ENCODE measurements at places on chromosomes 6 and 20. TPM values are rescaled to one million over a fixed set of nuclear protein-coding genes. Genes with fewer than 3 reads are reported as not detected.

- no peak for DNase-seq
Observed at GRCh38 chr6:144305567-144305966, 20.4 kb downstream of the UTRN start.

TRDN gene
- total RNA-seq: not detected

DNA sequence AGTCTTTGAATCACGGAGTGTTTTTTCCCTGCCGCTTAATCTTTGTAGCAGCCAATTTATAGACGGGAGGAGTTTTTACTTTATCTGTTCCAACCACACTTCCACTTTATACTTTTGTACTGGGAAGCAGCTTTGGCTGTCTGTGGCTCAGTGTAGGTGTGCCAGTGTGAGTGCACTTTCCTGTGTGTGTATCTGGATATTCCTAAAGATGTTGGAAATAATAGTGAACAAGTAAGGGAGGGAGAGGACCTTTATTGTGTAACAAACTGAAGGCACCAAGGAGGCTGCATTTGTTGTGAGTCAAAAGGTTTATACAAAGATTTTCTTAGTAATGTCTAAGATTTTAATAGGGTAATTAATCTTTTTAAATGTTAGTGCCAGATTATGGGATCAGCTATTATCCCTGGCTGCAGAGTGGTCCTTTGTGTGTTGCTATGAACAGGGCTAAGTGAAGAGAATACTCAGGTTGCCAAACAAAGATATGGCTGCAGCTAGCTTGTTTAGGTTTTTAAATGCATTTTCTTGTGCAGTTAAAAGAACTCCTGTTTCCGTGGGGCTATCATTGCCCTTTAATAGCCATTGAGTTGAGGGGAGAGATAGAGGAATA is 226.3 kb downstream of the RNF144B start:
- DNase-seq: no peak

ETV7 gene
- 2.5 TPM for total RNA-seq

GRCh38 chr20:35303735-35304491 is 11.7 kb upstream of the FAM83C start:
- peak; percentile 69 for DNase-seq

AGER gene
- 3.5 TPM for total RNA-seq

CST5 gene
- total RNA-seq: not detected

DNA sequence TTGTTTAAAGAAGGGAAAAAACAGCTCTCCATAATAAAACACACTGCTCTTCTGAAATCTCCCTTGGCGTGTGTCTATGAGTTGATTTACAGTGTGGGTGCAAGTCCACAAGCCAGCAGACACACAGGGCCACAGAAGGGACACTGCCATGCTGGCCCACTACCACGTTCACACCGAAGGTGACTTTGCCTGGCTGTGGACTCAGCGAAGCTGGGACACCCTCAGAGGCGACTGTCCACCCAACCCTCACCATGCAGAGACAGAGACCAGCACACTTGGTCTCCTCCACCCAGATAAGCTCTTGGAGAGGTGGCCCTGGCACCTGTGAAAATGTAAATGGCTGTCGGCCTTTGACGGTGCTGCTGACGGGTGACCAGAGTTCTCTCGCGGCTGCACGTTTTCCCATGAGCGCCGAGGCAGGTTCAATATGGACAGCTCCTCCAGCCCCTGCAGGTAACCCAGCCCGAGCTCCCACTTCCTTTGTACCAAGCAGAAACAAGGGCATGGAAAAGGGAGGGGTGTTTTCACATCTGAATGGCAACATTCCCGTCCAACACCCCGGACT is 78.0 kb downstream of the YTHDF1 start:
- DNase-seq: no peak

DNA sequence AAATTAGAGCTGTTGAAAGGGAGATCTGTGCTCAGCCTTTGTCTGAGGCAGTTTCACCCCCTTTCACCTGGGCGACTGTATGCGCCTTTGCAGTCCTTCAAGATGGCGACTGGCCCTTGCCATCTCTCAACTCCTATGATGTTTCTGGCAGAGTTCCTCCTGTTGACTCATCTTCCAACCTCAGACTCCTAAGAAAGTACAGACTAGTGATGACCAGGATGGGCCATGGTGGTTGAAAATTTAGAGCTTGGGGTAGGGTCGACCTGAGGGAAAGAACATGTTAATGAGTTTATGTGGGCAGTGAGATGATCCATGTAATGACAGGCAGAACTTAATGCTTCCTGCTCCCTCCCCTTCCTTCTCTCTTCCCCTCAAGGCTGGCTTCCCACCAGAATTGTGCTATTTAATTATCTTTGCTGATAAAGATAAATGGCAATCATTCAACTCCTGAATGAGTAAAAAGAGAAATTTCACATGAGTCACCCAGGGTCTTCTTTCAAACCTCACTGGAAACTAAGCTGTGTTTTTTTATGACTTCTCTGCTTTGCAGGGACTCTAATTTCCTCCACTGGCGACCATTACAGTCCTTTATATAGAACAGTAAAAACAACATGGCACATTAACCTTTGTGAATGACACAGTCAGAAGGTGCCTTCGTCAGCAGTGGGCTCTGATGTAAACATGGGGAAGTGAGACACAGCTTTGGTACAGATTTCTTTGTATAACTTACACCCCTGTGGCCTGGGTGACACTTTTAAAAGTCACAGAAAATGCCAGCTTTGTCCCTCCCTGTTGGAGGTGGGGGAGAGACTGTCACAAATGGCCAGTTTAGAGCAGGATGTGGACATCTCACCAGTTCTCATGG is 103.5 kb downstream of the SCP2D1 start:
- no peak for DNase-seq

UNC5CL gene
- 33.9 TPM for total RNA-seq

HLA-DQA1 gene
- 2.4 TPM for total RNA-seq

DNA sequence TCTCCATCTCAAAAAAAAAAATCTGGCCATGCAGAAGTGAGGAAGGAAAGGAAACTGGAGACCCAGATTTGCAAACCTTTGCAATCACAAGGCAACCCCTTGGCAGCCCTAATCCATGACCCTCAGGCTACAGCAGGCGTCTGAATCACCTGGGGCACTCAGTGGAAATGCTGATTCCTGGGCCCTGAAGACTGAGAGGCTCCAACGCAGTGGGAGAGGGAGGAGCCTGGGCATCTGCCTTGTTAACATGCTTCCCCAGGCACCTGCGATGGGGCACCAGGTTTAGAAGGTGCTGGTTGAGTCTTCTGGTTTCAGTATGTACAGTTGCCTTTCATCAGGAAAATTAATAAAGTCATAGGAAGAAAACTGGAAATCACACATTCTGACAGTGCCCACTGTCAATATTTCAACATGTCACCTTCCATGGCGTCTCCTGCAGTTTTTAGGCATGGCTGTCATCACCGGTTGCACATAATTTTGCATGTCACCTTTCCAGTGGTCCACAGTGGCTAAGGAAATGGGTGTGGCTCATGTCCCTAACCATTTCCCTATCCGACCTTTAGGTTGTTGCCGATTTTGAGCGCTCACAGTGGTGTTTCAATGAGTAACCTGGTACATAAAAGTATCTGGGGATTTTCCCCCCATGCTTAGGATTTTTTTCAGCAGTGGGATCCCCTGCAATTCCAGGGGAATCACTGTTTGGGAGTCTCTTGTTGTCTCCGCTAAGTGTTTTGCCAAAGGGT is 56.9 kb downstream of the PREX1 start:
- no peak for DNase-seq

OPRL1 gene
- 0.89 TPM for total RNA-seq

GRCh38 chr20:20215976-20216727 is 151.8 kb upstream of the INSM1 start:
- no peak for DNase-seq

FOXF2 gene
- 0.32 TPM for total RNA-seq

TINAG gene
- not detected for total RNA-seq

LY86 gene
- not detected for total RNA-seq

BEND3 gene
- total RNA-seq: 1.4 TPM

GRCh38 chr20:57632286-57632685 is 12.1 kb upstream of the ZBP1 start:
- DNase-seq: no peak

SLC23A2 gene
- 9.7 TPM for total RNA-seq

PAX1 gene
- total RNA-seq: not detected

DNA sequence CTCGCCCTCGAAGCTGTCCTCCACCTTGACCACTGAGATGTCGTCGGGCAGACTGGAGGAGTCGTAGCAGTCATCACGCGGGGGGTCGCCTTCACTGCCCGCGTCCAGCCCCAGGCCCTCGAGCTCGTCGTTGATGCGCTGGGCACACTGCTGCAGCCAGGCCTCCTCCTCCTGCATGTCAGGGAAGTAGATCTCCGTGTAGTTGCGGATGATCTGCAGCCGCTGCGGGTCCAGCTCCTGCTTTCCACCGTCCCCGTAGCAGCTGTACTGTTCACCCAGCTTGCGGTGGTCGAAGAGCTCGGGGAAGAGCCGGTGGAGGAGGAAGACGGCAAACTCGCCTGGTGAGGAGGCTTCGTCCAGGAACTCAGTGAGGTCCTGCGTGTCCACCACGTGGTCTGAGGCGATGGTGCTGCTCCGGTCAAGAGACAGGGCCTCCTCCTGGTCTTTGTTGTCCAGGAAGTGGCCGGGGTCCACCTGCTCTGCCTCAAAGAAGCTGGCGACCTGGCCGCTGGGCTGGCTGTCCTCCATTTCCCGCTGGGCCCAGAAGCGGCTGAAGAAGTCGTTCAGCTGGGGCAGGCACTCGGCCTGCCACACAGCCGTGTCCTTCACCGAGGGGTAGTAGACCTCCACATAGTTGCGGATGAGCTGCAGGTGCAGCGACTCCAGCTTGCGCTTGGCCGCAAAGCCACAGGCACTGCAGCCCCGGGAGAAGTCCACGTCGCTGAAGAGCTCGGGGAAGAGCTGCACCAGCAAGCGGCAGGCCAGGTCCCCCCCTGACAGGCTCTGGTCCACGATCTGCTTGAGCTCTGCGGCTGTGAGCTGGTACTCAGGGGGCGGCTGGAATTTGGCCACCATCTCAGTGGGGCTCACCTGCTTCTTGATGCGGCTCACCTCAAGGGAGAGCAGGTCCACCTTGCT is 41.9 kb downstream of the MTRES1 start:
- peak; percentile 58 for DNase-seq

GRCh38 chr6:139152088-139152891 is 17.4 kb downstream of the HECA start:
- no peak for DNase-seq

- DNase-seq: no peak
Observed at GRCh38 chr20:50138120-50138478, 15.4 kb downstream of the PEDS1 start.

DNA sequence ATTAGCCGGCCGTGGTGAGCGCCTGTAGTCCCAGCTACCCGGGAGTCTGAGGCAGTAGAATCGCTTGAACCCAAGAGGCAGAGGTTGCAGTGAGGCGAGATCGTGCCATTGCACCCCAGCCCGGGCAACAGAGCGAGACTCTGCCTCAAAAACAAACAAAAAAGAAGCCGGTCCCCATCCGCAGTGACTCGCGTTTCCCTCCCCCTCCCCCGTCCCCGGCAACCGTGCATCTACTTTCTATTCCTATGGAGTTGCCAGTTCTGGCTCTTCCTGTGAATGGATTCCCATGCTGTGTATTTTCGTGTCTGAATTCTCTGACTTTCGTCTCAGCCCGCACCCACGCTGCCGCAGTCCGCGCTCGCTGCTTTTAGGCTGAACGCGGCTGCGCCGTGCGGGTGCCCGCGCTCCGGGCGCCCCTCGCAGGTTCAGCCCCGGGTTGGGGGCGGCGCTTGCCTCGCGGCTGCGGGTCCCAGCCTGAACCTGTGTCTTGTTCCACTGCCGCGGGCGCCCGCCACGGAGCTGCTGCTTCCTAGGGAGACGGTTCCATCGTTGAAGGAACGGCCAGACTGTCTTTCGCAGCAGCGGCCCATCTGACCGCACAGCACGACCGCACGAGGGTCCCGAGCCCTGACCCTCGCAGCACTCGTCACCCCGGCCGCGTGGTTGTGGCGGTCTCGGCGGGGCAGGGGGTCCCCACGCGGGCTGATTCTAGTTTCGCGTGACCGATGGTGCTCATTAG is 1.1 kb upstream of the MRGBP start:
- DNase-seq: peak; percentile 64

GRCh38 chr6:37850260-37850659 is 30.7 kb downstream of the ZFAND3 start:
- DNase-seq: no peak

GRCh38 chr20:24682496-24682985 is 213.1 kb downstream of the SYNDIG1 start:
- no peak for DNase-seq

GRCh38 chr6:120282005-120282404 is 932.4 kb upstream of the MAN1A1 start:
- no peak for DNase-seq

DNA sequence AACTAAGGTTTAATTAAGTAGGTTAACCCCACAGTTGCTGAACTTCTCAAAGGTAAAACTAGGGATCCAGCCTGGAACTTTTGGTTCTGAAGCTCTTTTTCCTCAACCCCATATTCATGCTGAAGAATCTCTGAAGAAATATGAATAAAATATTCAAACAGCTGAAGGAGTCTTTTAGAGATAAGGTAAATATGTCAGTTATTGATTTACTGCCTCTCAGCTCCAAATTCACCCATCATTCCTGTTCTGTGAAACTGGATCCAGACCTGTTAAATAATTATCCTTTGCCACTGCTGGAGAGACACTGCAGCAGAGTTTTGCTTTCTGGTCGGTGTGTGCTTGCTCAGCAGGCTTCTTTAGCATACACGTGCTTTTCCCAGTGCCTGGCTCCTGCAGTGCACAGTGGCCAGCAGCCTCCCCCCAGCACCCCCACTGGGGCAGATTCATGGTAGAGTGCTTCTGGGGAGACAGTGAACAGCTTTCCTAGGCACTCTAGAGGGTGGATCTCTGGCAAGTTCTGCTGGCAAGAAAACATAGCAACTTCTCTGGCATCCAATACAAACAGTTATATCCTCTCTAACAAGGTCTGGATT is 62.0 kb upstream of the BCLAF1 start:
- no peak for DNase-seq

DNA sequence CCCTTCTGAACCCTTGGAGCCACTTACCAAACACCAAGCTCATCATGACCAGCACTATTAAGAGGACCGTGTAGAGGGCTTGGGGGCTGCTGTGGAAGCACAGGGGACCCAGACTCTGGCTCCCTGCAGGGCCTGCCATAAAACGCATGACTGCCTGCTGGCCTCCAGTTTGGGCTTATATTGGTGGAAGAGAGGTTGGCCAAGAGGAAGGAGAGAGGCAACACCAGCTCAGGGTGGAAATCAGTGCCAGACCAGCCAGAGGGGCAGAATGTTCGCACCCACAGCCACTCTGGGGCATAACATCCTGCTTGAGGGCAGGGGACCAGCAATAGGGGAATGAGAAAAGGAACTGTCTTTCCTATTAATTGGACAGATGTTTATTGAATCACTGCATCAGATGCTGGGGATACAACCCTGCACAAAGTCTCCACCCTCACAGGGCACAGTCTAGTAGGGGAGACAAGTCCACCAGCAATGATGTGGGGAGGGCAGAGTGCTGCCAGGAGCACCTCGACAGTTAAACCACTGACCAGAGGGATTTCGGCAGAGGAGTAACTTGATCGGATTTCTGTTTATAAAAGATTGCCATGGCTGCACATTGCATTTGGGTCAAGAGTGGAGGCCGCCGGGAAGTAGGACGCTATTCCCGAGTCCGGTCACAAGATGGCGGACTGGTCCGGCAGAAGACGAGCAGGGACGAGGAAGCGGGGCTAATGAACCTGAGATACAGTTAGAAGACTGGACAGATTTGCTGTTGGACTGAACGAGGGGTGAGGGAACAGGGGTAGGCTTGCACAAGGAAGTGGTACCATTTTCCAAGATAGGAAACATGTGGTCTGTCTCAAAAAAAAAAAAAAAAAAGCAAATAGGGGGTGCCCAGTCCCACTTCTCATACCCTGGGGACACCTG is at the start of gene LY6G5C:
Gene LY6G5C (minus strand): TSS at position 842 of the 909 bp plus-strand sequence. CDS start 694 bp downstream, at position 148.
- peak; percentile 80 for DNase-seq

GRCh38 chr6:23394681-23395080 is 731.3 kb upstream of the NRSN1 start:
- DNase-seq: no peak

GRCh38 chr20:9999645-10000044 is 35.1 kb upstream of the ANKEF1 start:
- no peak for DNase-seq

All from pancreas (tissue), 10 donors.